Stimulated activated CD8-positive, alpha-beta memory T cell treated with anti-CD3 and anti-CD28 coated beads, Interleukin-2, amount 100 ng/mL, for 48 hours (primary cell): ENCODE measurements at places on chromosomes 3 and 15.
A peak's percentile ranks its signal among the peaks of the same experiment; 100 is the strongest.

GRCh38 chr15:90594301-90594738, 64.6 kb downstream of the CRTC3 start:
- DNase-seq = peak; percentile 77

DNA sequence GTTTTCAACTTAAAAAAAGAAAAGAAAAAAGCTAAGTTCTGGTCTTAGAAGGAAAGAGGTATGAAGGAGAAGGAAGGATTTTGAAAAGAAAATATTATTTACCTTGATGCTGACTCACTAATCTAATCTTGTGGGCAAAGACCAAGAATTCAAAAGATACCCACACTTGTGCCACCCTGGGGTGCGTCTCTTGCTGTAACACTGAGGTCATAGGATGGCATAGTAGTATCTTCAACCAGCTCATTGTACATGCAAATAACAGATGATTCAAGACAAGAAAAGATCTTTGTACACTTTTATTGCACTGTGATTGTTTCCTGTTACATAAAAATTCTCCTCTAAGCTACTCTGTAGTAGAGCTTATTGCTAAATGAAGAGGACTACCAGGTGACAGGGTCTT, 17.3 kb downstream of the PLS1 start:
- no peak for DNase-seq

- DNase-seq = no peak
Measured at GRCh38 chr3:198096015-198096414, 136.0 kb downstream of the LMLN start.

DNA sequence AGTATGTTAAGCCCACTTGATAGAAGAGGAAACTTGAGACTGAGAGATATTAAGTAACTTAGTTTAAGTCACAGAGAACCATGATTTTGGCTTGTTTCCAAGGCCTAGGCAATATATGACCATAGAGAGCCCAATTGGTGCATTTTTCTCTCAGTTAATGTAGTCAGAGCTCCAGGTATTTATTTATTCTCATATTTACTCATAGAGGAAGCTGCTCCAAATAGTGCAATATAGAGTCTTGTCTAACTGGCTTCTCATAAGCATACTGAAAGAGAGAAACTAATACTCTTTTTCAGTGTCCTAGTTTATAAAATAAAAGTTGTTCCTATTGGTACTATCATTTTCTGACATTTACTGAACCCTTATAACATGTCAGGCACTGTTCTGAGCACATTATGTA, 15.2 kb downstream of the TRNT1 start:
- no peak for DNase-seq

DNA sequence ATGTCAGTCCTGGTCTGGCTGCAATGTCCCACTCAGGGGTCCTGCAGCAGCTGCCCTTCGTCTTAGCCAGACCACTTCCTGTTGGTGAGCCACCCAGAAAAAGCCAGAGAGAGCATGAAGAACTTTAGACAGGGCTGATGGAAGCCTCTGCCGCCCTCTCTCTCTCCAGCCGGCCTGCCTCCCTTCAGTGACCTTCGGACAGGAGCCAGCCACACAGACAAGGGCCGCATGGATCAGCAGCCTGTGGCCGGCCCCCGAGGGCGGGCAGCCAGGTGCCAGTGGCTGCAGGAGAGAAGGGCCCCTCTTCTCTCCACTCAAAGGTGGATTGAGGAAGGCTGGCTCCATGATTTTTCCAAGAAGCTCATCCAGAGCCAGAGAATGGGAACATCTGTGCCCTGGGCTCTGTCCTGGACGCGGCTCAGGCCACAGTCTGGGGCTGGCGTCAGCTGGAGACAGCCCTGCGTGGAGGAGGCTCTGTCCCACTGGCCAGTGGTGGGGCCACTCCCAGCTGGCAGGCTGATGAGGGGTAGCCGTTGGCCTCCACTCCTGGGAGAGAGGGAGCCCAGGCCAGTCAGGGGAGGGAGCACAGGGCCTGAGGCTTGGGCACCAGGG, 42.9 kb downstream of the ISG20 start:
- DNase-seq = no peak

DNA sequence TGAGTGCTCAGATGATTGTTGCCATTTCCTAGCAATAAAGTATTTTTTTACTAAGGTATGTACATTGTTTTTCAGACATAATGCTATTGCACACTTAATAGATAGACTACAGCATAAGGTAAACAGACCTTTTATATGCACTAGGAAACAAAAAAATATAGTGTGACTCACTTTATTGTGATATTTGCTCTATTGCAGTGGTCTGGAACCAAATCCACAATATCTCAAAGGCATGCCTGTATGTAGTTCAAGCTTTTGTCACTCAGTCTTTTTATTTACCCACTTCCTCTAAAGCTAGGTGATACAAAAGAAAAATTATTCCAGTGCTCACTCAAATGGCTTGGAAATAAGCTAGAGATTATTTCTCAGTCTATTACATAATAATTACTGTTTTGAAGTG, 209.9 kb upstream of the VEPH1 start:
- DNase-seq = no peak

DNA sequence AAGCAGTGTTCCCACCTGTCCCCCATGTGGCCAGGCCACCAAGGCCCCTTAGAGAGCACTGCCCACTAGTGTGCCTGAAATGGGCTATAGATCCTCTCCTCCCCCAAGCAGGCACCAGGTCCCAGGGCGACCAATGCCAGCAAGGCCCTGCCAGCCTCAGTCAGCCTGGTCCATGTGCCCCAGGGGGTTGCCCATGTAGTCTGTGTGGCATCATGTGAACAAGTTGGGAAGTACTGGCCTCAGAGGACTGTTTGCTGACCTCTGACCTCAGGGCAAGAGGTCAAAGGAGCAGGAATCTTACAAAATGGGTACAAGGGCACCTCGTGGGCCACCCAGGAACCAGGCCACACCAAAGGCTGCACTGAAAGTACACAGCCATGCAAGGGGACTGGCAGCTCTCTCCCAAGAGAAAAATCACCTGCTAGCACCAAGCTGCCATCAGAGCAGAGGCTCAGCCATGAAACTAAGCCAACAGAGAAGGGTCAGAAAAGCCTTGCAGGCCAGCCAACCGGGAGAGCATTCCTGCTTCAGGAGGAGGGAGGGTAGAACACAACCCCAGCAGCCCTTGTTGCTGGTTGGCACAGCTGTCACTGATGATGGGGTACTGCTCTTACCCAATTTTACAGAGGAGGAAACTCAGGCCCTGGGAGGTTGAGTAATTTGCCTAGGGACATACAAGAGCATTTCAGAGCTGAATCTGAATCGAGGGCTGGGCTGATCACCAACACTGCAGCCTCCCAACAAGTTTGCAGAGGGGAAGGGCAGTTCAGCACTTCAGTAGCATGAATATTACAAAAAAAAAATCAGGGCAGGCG, 5.2 kb upstream of the FURIN start:
- DNase-seq = no peak

DNA sequence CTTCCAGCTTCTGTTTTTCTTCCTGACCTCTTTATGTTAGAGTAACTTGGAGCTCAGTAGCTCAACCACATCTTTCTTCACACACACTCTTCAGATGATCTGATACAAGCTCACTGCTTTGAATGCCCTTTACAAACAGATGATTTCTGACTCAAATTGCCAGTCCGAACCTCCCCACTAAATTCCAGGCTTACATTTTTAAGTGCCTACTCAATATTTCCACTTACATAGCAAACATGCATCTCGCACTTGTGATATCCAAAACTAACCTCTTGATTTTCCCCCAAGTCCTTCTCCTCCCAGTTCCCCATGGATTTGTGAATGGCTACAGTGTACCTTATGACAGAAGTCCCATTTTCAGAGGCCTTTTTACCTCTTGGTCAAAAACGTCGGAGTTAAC, 139.1 kb downstream of the GBE1 start:
- DNase-seq = no peak

- no peak for DNase-seq
Measured at GRCh38 chr15:48868023-48868422, 9.9 kb upstream of the EID1 start.

DNA sequence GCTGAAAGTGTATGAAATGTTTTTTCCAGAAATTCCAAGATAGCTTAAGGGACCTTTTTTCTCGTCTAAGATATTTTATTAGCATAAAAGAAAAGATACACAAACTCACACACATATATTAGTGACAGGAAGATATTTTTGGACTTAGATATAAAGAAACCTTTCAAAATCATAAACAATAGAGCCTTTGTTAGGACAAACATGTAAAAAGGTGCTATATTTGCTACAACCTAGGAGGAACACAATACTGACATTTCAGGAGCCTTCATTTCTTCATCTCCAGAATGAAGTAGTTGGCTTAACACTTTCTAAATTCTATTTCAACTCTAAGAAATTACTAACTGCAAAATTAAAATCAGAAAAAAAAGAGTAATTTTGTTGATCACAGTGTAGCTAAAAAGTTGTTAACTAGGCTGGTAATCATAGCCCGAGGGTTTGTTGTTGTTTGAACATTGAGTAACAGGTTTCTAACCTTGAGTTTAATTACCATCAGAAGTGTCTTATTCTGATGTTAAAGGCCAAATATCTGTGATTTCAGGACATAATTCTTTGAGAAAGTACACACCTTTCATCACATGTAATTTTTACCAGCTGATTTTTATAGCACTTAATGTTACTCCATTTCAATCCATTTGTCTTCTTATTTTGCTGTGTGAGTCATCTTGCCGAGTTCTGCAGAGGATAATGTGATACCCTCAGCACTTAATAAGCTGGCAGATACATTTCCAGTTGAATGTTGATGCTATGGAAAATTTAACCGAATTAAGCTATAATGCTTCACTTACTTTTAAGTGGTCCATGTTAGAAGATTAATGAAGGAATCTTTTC, 97.3 kb downstream of the MBNL1 start:
- DNase-seq = no peak

- no peak for DNase-seq
Measured at GRCh38 chr3:84318273-84318809, 640.4 kb upstream of the CADM2 start.

DNA sequence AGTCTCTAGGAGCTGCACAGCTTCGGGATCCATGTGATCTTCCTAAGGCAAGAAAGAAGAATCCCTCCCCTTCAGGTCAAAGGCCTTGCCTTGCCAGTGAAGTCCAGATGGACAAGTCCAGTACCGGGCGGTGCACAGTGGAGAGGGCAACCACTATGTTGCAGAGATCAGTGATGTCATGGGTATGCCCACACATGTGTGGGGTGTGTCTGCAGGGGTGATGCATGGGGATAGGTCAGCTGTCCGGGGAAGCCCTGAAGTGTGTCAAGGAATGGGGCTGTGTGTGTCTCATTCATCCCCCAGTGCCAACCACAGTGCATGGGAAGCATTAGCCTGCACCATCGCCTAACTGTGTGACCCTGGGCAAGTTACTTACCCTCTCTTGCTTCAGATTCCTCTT, 66.5 kb downstream of the TLE3 start:
- no peak for DNase-seq

DNA sequence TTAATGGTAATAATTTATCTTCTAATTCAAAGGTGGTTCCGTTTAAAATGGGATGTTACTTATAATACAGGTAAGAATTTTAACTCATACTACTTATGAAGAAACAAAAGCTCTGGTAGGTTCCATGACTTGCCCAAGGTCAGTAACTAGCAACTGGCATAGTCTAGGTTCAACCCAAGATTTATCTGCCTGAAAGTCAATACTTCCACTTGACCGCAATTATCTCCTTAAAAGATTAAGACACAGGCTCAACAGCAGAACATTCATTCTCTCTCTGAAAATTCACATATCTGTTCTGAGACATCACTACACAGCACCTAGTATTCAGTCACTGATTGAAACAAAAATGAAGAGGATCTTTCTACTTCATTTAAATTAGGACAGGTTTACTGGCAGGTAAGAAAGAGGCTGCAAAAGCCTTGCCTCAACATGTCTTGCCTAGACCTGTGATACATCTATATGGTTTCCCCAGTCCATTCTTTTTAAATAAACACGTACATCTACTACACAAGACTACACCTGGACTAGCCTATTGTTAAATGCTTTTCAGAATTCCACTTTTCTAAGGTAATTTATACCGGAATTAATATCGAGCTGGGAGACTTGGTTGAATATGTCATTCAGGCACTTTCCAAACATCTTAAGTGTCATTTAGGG, 1.2 kb downstream of the CSNK1G1 start:
- no peak for DNase-seq

DNA sequence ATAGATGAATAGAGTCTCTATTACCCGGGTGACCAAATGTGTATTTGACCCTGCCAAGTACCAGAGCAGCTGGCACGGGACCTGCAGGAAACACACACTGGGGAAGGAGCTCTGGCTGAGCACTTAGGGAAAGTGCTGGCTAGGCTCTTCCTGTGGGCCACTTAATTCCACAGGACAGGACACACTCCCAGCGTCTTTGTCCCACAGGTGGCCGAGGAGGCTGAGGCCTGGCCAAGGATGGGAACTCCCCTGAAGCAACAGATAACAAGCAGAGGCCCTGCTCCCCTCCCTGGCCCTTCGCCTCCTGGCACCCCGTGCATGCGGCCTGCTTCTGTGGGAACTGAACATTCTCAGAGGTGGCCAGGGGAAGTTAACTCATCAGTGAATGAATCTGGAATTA, 180.8 kb downstream of the ATP10A start:
- DNase-seq = no peak

DNA sequence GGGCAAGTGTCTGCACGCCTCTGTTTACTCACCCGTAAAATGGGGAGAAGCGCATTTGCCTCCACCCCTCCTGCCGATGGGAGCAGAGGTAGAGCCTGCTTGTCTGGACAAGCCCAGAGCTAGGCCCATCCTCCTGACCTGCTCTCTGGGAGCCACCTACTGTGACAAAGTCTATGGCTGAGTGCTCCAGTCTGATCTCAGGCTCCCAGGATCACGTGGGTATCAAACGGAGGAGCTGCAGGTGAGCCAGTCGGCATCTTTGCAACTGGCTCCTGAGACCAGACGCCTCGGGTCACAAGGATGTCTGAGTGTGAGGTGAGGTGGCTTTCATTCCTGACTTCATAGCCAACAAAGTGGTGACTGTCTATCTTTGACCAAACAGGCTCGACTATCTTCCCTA, 2.1 kb upstream of the ALDH1A3 start:
- DNase-seq = no peak

DNA sequence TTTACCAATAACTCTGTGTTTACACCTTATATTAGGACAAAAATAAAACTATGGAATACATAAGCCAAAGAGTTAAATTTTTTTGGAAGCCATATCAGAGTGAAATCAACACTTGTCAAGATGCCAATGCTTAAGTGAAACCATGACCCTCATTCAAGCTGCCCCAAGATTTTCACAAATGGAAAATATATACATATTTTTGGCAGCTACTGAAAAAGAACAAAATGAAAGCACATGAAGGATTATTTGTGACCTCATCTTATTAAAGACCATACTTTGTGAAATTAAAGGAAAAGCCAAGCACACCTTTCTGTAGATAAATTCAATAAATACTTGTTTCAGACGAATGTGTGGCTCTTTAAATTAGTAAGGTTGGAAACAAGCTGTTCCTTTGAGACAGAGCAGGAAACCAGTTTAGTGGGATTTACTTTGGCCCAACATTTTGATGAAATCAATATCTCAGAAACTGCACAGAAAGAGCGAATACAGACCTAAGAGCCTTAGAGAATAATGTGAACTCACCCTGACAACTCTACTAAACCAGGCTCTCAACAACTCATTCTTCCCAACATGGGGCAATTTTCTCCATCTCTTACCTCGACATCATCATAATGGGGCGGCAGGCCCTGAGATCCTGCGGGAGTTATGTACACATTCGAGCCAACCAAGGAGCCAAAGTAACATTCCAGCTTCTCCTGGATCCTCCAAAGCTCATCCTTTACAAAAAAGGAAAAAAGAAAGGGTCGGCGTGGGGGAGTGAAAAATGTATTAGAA, 11.1 kb downstream of the RIOX2 start:
- DNase-seq = no peak

GRCh38 chr15:51051776-51052175, 42.9 kb downstream of the TNFAIP8L3 start:
- no peak for DNase-seq
